Right ventricle myocardium superior (tissue), 1 donor: ENCODE measurements at places on chromosomes 7 and 10. TPM values are rescaled to one million over a fixed set of nuclear protein-coding genes. Genes with fewer than 3 reads are reported as not detected.

GRCh38 chr7:92697012-92697411 lies 106.8 kb upstream of the FAM133B start:
- no peak for DNase-seq

DNA sequence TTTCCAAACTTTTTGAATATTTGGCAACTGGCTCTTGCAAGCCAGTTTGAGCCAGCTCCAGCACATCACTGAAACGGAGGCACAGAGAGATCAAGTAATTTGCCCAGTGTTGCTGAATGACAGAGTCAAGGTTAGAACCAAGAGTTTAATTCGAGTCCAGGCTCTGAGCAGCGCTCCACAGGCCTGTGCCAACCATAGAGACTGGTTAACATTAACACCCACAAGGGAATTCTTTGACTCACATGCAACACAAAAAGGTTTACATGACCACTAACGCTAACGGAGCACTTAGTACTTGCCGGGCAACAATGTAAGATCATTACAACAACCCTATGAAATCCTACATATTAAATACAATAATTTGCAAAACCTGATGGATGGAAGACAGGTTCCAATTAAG lies 1.5 kb downstream of the RGS10 start:
- no peak for DNase-seq

DNA sequence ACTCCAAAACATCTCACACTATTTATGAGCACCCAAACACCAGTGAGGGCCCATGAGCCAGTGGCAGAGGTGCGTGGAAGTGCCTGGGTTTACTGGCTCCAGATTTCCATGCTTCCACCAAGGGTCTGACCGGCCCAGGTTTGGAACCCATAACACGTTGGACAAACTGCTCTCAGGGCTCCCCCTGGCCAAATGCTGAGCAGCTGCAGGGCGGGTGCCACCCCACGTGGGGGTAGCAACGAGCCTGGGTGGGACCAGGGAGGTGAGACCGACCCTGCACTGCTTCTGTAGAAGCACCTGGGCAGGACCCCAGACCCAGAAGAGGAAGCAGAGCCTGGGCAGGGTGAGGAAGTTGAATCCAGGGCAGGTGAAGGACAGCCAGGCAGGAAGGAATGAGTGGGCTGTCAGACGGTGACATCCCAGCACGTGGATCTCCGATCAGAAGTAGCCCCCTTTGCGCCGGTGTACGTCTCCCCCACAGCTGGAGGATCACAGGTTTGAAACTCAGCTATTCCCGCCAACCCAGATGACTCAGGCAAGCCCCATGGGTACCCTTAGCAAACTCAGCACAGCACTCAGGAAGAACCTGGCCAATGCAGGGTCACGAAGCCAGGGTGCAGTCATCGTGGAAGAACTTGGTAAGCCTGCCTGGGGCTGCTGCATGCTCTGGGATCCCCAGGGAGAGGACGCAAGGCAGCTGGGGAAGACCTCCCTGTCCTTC lies 100.4 kb upstream of the DDC start:
- no peak for DNase-seq

DNA sequence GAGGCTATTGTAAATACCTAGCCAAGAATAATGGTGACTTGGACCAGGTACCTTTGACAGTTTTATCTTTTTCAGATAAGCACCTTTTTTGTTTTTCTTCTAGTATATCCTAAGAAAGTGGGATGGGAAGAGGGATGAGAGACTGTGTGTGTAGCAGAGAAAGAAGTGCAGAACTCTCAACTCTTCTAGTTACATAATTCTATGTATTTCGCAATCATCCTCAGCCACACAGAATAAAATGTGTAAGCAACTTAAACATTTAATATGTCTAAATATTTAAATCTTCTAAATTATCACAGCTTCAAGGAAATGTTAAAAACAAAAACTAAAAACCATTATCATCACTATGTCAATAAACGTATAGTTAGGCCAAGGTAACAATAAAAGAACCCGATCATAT lies 42.6 kb upstream of the GSAP start:
- DNase-seq, result no peak

DNA sequence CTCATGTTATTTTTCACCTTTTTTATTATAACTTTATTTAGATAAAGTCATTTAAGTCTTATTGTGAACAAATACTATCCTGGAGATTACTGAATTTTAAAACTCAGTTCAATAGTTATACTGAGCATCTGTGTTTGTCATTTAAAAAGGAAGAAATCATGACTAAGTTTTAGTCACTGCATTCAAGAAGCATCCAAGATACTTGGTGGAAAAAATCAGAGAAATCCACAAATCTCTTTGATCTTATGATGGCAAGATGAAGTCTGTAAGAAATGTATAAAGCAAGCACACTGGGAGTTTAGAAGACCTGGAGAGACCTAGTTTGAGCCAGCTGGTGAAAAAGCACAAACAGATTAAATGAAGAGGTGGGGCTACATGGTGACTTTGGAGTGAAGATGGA lies 529.8 kb upstream of the IGFBP3 start:
- no peak for DNase-seq

GRCh38 chr7:120916121-120916520 lies 34.5 kb upstream of the ING3 start:
- DNase-seq, result no peak

- DNase-seq, result peak; percentile 57
Observed at GRCh38 chr7:14457568-14458453, 444.7 kb downstream of the DGKB start.

DNA sequence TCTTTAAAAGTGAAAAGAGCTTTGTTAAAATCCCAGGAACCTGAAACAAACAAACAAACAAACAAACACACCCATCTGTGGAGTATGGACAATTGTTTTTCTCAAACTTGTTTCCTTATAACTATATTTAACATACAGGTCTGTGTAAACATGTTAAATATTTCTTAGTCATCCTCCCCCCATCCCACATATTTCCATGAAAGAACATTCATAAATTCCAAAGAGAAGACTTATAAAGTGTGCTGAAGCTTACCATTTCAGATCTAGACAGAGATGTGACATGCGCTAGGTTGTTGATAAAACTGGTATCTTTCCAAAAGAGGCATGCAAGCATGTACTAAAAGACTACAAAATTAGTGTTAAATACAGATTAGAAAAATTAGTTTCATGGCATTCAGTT lies 6.5 kb downstream of the FKBP14 start:
- no peak for DNase-seq

Gene DNAJC12
- 5.4 TPM for total RNA-seq
